ENCODE measurements at places on chromosomes 6 and 20.
A peak's percentile ranks its signal among the peaks of the same experiment; 100 is the strongest.

DNA sequence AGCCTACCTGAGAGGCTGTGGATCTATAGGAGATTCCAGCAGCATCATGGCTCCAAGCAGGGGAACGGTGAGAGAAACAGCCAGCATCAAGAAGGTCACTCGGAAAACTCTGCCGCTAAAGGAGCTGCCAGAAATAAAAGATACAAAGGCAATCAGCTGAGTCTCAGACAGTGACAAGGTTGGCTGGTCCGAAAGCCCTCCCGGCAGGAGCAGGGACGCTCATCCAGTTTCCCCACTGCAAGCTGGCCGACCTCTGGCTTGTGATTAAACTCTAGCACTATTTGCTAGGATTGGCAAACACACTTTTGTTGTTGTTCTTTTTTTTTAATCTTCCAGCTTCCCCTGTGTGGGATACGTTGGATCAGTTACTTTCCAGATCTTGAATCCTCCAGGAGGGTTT is 8.7 kb downstream of the APMAP start:
- peak; percentile 34 for DNase-seq

- DNase-seq, result no peak
Measured at GRCh38 chr6:55756531-55757031, 118.8 kb downstream of the BMP5 start.

DNA sequence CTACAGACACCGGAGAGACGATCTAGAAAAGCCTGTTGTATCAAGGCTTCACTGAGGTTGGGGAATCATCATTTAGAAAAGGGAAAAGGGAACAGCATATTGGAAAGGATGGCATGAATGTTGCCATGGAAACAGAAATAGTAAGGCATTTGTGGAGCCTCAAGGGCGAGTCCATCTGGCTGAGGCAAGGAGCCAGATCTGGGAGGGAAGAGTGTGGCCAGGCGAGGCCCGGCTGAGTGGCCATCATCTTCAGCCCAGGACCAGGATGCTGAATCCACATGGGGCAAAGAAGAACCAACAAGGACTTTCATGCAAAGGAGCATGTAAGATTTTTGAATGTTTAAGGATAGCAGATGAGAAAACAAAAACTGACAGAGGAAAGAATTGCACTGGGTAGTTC is 85.8 kb downstream of the MAP3K5 start:
- DNase-seq, result no peak

DNA sequence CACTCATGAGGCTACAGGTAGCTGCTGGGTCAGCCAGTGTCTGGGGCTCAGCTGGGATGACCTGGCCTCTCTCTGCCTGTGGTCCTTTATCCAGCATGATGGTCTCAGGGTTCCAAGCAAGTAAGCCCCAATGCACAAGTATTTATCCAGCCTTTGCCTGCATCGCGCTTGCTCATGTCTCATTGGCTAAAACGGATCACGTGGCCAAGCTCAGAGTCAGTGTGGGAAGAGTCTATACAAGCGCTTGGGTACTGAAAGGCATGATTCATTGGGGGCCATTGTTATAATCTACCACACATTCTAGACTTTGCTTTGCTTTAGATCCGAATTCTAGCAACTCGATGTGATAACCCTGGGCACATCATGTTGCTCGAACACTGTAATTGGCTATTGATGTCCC is 48.3 kb downstream of the PPP1R16B start:
- DNase-seq, result no peak

- DNase-seq, result peak; percentile 84
Measured at GRCh38 chr6:31568537-31568961, 3.5 kb upstream of the LTA start.

- no peak for DNase-seq
Measured at GRCh38 chr6:131568726-131569125, 4.3 kb upstream of the ARG1 start.

DNA sequence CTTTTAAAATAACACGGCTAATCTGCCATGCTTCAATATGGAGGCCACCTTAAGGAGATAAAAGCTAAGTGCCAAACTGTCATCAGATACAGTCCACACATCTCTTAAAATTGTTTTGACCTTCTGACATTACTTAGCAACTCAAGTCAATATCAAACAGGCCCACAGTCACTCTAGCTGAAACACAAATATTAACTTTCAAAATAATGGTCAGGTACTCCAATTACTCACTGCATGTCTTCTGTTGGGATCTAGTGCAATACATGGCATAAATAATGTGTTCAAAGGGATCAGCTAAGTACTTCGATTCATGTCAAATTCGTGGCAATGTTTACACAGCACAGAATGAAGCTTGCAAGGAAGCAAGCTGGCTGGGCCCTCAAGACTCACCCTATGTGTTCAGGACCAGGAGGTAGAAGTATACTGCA is 133.9 kb upstream of the BEND6 start:
- DNase-seq, result no peak

- peak; percentile 90 for DNase-seq
Measured at GRCh38 chr6:57316581-57317059, 810 bp upstream of the PRIM2 start.
